Activated naive CD4-positive, alpha-beta T cell treated with anti-CD3 and anti-CD28 coated beads, Interleukin-2, amount 10 ng/mL, durations not matched to agents 5 hours and 36 hours (primary cell): ENCODE measurements at places on chromosomes 5 and 9. TPM values are rescaled to one million over a fixed set of nuclear protein-coding genes. Genes with fewer than 3 reads are reported as not detected.

The TEX48 gene
- total RNA-seq: not detected

The DDX46 gene
- total RNA-seq: 57.3 TPM

The NIPAL4 gene
- total RNA-seq: 0.30 TPM

The PTRH1 gene
- total RNA-seq: 8.3 TPM

The SLC34A3 gene
- not detected for total RNA-seq

The OR1B1 gene
- total RNA-seq: not detected

The ORM2 gene
- total RNA-seq: not detected

The NEUROG1 gene
- not detected for total RNA-seq

The BRINP1 gene
- total RNA-seq: not detected

The PCDHGB2 gene
- not detected for total RNA-seq

The ZFP2 gene
- total RNA-seq: 0.29 TPM

The ZBTB43 gene
- 18.7 TPM for total RNA-seq

The SLC23A1 gene
- total RNA-seq: 0.26 TPM

The POLR3G gene
- 1.8 TPM for total RNA-seq

The OTULINL gene
- 33.0 TPM for total RNA-seq

The LOX gene
- total RNA-seq: not detected

The SMIM32 gene
- total RNA-seq: not detected
